ENCODE measurements at places on chromosomes 3 and 15. TPM values are rescaled to one million over a fixed set of nuclear protein-coding genes. Genes with fewer than 3 reads are reported as not detected.

- no peak for DNase-seq
- H3K27ac ChIP-seq: no peak overlapping the region
- no peaks in the 10 kb centered on the region for H3K4me1 ChIP-seq
- H3K36me3 ChIP-seq: no peaks in the 10 kb centered on the region
Observed at GRCh38 chr3:46102059-46102779, 74.9 kb upstream of the XCR1 start.

PEX5L gene
- polyA plus RNA-seq: not detected

GRCh38 chr3:173045770-173046382, 95.2 kb downstream of the SPATA16 start:
- H3K4me3 ChIP-seq: no peak overlapping the region
- no peak overlapping the region for H3K27ac ChIP-seq
- no peaks in the 10 kb centered on the region for H3K36me3 ChIP-seq
- H3K27me3 ChIP-seq: no peaks in the 10 kb centered on the region

GRCh38 chr15:72312605-72313447, 7.1 kb downstream of the CELF6 start:
- no peak overlapping the region for H3K4me3 ChIP-seq
- peak; percentile 67 for DNase-seq
- peaks cover 2% of the 10 kb centered on the region for H3K27me3 ChIP-seq
- no peaks in the 10 kb centered on the region for H3K4me1 ChIP-seq

DNA sequence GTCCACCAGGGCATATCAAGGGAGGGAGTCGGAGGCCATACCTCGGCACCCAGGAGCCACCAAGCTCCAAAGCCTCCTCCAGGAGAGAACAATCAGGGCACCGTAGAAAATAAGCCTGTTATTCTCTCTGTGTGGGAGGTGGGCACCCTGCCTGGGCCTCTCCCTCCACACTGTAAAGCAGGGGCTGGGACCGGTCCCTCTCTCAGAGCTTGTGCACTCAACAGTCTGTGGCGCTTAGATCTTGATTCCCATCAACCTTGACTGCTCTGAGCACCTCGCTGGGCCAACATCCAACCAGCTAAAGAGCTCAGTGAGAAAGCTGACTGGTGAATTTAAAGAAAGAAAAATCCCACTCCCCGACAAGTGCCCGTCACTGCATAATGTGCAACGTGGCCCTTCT, 53.0 kb downstream of the PCSK6 start:
- no peaks in the 10 kb centered on the region for H3K36me3 ChIP-seq
- H3K4me1 ChIP-seq: no peaks in the 10 kb centered on the region
- no peak overlapping the region for H3K27ac ChIP-seq
- peaks cover 8% of the 10 kb centered on the region for H3K27me3 ChIP-seq
- H3K4me3 ChIP-seq: no peak overlapping the region

GRCh38 chr3:148962513-148962912, 28.8 kb upstream of the GYG1 start:
- peaks cover 2% of the 10 kb centered on the region for H3K4me1 ChIP-seq
- DNase-seq: peak; percentile 86
- H3K4me3 ChIP-seq: no peak overlapping the region
- H3K36me3 ChIP-seq: no peaks in the 10 kb centered on the region

HTR3D gene
- not detected for polyA plus RNA-seq

GRCh38 chr15:32887090-32887489, 169.3 kb downstream of the GREM1 start:
- H3K36me3 ChIP-seq: no peaks in the 10 kb centered on the region
- H3K27ac ChIP-seq: no peak overlapping the region
- H3K4me3 ChIP-seq: no peak overlapping the region
- no peaks in the 10 kb centered on the region for H3K4me1 ChIP-seq
- H3K27me3 ChIP-seq: no peaks in the 10 kb centered on the region

CHST13 gene
- not detected for polyA plus RNA-seq

DNA sequence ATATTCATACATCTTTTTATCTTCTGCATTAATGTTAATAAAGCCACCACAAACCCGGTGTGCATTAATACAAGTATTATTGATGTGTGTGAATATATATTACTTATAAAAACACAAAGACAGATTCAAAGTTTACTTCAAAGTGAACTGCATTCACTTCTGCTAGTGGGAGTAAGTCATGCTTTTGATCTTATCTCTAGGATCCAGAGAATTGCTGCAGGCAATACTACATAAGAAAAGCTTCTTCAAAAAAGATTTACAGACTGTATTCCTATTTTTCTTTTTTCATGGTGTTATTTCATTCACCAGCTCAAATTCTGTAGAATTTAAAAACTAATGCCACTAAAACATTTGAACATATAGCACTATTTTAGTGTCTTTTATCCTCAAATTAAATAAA, 87.5 kb upstream of the CBLB start:
- H3K4me1 ChIP-seq: no peaks in the 10 kb centered on the region
- H3K4me3 ChIP-seq: no peak overlapping the region
- H3K36me3 ChIP-seq: no peaks in the 10 kb centered on the region
- no peak for DNase-seq
- H3K27me3 ChIP-seq: no peaks in the 10 kb centered on the region
- H3K27ac ChIP-seq: no peak overlapping the region

GRCh38 chr3:36741285-36741684, 23.1 kb downstream of the DCLK3 start:
- H3K4me1 ChIP-seq: no peaks in the 10 kb centered on the region
- H3K4me3 ChIP-seq: no peak overlapping the region
- H3K36me3 ChIP-seq: no peaks in the 10 kb centered on the region
- DNase-seq: no peak

- peaks cover 42% of the 10 kb centered on the region for H3K4me1 ChIP-seq
- no peak overlapping the region for H3K4me3 ChIP-seq
- DNase-seq: peak; percentile 82
- H3K36me3 ChIP-seq: no peaks in the 10 kb centered on the region
- no peaks in the 10 kb centered on the region for H3K27me3 ChIP-seq
- peak overlapping the region; percentile 100 for H3K27ac ChIP-seq
Observed at GRCh38 chr15:62895905-62896316, 146.6 kb upstream of the TPM1 start.

GRCh38 chr3:161395115-161396012, 24.0 kb upstream of the SPTSSB start:
- H3K27ac ChIP-seq: no peak overlapping the region
- H3K36me3 ChIP-seq: no peaks in the 10 kb centered on the region
- no peaks in the 10 kb centered on the region for H3K4me1 ChIP-seq
- no peak for DNase-seq

DNA sequence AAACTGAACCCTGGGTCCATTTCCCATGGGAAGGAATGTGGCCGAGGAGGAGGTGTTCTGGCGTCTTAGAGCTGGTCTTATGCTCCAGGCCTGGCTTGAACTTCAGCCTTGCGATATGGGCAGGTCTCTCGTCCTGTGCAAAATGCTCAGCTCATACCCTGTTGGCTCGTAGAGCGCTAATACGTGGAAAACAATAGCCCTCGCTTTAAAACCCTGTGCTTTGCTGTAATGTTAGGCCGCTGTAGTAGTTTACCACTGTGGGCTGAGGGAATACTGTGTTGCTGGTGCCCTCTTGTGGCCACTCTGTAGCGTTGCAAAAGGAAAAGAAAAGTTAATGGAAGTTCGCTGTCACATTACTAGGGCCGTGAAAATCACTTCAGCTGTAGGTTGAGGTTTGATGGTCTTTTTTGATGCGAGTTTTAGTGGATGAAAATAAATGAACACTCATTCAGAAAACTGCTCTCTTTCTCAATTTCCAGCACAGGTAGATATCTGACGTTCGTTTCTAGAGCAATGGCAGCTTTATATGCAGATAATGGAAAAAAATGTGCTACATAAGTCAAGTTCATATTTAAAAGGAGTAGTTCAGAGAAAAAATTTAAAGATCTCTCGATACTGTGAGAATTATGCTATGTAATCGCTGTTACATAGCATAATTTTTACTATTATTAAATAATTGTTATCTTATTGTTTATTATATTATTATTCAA, 92.9 kb downstream of the MCTP2 start:
- DNase-seq: peak; percentile 62
- no peak overlapping the region for H3K4me3 ChIP-seq
- H3K36me3 ChIP-seq: no peaks in the 10 kb centered on the region
- H3K4me1 ChIP-seq: no peaks in the 10 kb centered on the region
- no peak overlapping the region for H3K27ac ChIP-seq
- H3K27me3 ChIP-seq: no peaks in the 10 kb centered on the region
